Iris pigment epithelial cell (primary cell): ENCODE measurements at places on chromosomes 6 and 20.

DNA sequence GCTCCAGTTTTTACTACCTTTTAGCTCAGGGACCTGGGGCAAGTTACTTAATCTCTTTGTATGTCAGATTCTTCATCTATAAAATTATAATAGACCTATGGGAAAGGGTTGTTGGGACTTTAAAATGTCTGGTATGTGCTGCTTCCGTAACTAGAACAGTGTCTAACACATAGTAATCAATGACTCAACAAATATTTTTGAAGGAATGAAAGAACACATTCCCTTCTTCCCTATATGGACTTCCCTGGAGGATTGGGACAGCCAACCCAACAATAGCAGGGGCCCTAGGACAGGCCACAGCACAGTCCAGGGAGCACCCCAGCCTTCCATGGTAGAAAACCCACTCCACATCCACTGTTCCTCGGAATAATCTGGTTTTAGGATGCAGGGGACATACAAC, 50.7 kb upstream of the TPD52L1 start:
- peak; percentile 92 for DNase-seq

GRCh38 chr20:14698605-14699373, 361.4 kb upstream of the FLRT3 start:
- DNase-seq: no peak

GRCh38 chr6:109793792-109794191, 102.7 kb downstream of the FIG4 start:
- DNase-seq: peak; percentile 98

DNA sequence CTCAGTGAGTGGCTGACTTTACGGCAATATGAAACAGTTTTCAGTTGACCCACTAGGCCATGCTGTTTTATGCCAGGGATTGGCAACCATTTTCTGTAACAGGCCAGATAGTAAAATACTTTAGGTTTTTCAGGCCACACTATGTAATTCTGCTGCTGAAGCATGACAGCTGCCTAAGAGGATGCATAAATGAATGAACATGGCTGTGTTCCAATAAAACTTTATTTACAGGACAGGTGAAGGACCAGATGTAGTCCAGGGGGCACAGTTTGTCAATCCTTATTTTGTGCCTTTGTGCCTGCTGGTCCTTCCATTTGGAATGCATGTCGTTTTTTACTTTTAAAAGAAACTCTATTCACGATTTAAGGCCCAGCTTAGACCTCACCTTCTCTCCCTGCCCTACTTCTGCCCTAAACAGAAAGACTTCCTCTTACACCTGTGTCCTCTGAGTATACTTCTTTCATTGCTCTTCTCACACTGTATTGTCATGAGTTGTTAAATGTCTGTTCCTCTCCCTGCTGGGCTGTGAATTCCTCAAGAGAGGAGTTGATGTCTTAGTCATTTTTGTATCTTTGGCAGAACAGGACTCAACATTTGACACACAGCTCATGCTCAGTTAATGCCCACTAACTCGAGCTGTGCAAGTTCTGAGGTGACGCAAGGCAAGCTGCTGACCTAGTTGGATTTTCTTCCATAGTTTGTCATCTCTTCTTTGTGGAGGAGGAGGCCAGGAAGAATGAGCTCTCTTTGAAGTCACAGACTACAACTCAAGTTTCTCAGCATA, 90.1 kb upstream of the MAP7 start:
- DNase-seq: peak; percentile 87

DNA sequence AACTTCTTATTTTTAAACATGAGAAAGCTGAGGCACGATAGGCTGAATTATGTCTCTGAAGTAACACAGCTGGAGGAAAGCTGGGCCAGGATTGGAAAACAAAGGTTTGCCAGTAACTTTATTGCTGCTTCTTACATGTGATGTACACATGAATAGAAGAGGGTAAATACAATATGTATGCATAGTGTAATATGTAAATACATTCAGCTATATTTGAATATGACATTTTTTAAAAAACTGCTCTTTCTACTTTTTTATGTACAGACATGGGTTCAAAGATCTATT, 90.2 kb downstream of the ADTRP start:
- no peak for DNase-seq

GRCh38 chr6:111541026-111541681, 58.1 kb upstream of the REV3L start:
- no peak for DNase-seq

GRCh38 chr20:11700831-11701230, 216.9 kb upstream of the BTBD3 start:
- no peak for DNase-seq

DNA sequence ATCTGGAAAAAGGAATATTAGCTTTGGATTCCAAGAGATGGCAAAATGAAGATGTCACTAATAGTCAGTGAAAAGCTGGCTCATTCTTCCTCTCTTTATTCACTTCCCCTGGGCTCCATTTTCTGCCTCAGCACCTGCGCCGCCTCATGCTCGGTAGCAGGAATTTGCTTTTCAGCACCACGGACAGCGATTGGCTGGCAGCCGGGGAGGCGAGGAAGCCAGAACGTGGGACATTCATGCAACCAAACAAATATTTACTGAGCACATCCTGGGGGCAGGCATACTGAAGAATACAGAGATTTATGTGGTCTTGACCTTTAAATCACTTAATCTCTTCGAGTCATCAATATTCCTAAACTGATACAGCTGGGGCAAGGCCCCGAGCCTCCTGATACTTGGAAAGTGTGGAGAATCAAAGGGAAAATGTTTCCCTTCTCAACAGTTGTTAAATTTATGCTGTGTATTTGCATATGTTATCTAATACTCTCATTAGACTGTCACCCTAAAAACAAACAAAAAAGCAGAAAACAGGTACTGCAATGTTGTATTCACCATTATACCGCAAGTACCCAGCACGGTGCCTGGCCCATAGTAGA, 12.1 kb upstream of the PDYN start:
- peak; percentile 55 for DNase-seq

- no peak for DNase-seq
Observed at GRCh38 chr6:125217992-125218391, 64.4 kb downstream of the TPD52L1 start.

DNA sequence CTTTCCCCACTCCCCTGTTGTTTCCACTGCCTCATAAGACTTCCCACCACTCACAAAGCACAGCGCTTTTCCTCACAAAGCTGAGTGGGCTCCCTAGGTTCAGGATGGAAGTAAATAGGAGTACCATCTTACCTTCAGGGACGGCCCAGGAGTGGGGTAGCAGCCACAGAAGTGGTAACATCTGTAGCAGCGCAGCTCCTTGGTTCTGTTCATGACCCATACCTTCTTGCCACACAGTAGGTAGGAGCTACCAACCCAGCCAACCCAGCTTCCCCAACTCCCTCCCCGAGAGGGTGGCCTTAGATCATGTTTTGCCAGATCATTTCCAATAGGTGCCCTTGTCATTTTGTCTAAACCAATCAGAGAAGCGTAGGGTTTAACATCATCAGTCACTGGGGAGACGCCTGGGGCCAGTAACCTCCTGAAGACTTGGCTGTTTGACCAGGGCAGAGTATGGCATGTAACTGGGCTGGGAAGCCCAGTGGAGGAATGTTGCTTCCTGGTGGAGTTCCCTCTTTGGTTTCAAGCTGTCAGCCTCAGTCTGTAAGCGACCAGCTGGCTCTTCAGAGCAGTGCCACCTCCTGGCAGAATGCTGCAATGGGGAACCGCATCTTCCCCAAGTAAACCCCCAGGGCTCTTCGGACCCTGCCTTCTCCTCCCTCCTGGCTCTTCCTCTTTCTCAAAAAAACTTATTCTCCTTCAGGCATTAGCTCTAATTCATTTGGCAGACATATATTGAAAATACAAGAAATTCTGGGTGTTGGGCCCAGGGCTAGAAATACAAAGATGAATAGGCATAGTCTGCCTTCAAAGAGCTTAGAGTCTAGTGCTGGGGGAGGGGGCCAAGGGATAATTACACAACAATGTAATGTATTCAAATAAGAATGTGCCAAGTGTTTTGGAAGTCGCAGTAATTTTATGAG, at the start of gene HLA-DMA:
Gene HLA-DMA, minus strand, starts transcription at position 281 of the 923 bp plus-strand sequence. Its CDS starts 61 bp downstream, at position 220.
- peak; percentile 92 for DNase-seq

GRCh38 chr6:75393806-75394205, 99.8 kb downstream of the FILIP1 start:
- DNase-seq: no peak

GRCh38 chr6:161915456-161915964, 641.6 kb upstream of the AGPAT4 start:
- DNase-seq: no peak

DNA sequence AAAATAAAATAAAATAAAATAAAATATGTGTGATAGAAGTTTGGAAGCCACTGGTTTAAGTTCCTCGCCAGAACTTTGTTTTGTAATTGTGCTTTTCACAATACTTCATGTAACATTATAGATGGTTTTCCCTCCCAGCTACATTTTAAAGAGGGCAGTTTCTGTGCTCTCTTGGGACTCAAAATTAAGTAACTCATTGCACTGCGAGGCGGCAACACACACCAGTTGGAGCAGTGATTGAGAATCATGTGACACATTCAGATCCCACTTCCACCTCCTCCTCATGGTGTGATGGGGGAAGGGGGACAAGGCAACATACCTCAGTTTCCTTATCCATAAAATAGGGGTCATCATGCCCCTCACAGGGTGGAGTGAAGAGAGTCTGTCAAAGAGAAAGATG, 7.5 kb downstream of the C2 start:
- DNase-seq: no peak

GRCh38 chr6:16839631-16840179, 78.4 kb upstream of the ATXN1 start:
- no peak for DNase-seq

GRCh38 chr6:166031275-166031674, 136.4 kb downstream of the TBXT start:
- DNase-seq: no peak

- no peak for DNase-seq
Observed at GRCh38 chr6:165742047-165742446, 79.0 kb upstream of the PDE10A start.

DNA sequence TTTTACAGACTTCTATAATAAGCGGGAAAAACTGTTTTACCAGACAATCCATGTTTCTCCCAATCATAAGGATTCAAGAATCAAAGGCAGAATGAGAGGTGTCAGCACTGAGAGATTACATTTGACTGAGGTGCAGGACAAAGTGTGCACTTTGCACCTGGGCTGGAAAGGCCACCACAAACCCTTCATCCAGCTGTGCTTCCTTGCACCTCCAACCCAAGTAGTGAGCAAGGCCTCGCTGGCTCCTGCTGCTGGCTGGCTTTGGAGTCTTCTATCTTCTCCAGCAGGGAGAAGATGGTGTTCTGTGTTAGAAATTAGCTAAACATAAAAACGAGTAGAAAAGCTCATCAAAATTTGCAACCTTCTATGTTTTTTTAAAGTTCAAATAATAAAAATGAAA, 77.7 kb downstream of the CHD6 start:
- no peak for DNase-seq

DNA sequence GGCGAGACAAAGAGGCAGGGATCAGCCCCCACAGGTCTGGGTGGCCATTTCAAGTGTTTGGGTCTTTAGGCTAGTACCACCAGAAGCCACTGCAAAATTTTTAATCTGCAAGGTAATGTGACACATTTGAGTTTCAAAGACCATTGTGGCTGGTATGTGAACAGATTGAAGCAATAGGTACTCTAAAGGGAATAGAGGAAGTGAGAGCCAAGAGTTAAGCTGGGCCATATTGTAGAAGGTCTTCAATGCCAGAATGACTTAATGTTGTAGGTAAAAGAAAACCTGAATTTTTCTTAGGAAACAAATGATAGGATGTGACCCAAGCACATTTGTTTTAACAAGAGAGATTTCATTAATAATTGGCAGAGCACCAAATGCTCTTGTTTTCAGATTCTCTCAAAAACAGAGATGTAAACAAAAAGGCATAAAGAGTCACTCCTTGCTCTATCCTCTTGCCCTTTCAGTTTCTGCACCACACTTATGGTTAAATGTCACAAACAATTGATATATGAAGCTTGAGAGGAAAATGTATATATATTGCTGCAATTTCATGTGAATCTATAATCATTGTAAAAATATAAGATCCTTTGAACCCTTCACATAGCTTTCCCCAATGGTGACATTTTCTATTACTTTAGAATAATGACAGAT, 307.1 kb upstream of the PLN start:
- DNase-seq: no peak

DNA sequence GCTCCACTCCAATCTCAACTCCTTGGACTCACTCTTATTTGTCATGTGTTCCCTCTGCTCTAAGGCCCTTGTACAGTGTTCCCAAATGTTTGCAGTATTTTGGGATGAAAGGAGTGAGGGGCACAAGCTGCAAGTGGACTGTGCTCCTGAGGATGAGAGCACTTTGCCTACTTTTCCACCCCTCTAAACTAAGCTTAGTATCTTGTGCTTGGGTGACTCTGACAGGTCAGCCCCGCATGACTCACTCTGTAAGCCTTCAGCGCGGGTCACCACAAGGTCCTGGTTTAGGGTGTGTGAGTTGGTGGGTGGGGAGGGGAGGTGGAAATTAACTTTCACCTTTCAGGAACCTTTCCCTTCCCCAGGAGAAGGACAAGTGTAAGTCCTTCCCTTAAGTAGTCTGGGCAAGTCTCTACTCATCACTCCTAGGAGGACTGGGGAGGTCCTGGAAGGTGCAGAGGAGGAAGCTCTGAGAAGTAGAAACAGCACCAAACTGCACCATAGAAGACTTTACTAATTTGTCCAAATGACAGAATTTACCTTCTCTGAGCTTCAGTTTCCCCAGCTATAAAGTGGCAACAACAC, 68.8 kb upstream of the EPB41L1 start:
- DNase-seq: peak; percentile 82

- peak; percentile 44 for DNase-seq
Observed at GRCh38 chr6:134647861-134648260, 302.0 kb downstream of the ALDH8A1 start.

- no peak for DNase-seq
Observed at GRCh38 chr20:38501858-38502436, 29.3 kb downstream of the RALGAPB start.

GRCh38 chr6:4550227-4550597, 226.0 kb upstream of the CDYL start:
- no peak for DNase-seq

DNA sequence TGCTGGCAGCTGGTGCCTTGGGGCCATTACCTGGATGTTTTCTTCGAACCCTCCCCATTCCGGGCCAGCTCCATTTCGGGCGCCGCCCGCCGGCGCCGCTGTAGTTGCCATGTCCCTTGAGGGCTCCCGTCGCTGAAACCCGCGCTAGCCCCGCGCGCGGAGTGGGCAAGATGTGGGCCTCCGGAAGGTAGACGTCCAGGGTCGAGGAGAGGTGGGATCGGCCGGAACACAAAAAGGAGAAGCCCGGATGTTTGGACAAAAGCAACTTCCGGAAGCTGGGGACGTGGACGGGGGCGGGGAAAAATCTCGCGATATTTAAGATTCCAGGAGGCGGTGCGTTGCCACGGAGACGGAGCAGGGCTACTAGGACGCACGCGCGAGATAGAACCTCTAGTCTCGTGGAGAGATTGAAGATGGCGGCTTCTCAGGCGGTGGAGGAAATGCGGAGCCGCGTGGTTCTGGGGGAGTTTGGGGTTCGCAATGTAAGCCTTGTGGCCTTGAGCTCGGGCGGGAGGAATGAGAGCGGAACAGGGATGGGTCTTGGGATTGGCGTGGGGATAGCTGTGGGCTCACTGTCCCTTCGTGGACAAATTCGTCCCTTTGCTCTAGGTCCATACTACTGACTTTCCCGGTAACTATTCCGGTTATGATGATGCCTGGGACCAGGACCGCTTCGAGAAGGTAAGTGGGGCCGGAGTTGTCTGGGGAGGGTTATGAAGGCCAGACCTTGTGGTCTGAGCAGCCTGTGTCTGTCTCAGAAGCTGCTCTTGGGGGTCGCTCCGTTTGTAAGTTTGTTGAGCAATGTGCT, at the start of the genes POLR1C and YIPF3:
Gene POLR1C, plus strand, starts transcription at position 393 of the 808 bp plus-strand sequence. Its CDS starts 21 bp downstream, at position 414.
Gene YIPF3, minus strand, starts transcription at position 230 of the 808 bp plus-strand sequence. Its CDS starts 119 bp downstream, at position 111.
- peak; percentile 98 for DNase-seq
